ENCODE measurements at places on chromosomes 6 and 20.

DNA sequence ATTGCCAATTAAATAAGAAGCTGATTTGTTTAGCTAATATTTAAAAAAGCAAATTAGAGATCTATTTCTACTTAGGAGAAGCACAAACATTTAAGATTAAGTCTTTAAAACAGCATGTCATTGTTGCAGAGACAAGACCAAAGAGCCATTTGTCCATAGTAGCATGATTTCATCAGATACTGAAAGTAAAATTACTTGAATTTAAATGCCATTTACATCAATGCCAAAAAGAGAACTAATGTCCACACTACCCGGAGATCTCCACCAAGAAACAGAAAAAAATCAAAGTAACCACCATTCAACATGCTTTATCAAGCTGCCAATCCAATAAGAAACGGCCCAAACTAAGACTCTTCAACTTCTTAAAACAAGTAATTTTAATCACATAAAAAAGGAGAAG, 15.7 kb downstream of the AURKA start:
- H3K27ac ChIP-seq: no peak overlapping the region
- peaks cover 55% of the 10 kb centered on the region for H3K36me3 ChIP-seq
- peaks cover 29% of the 10 kb centered on the region for H3K4me1 ChIP-seq
- no peak for DNase-seq
- H3K4me3 ChIP-seq: no peak overlapping the region

- H3K27me3 ChIP-seq: peaks cover 3% of the 10 kb centered on the region
- no peaks in the 10 kb centered on the region for H3K4me1 ChIP-seq
- H3K4me3 ChIP-seq: no peak overlapping the region
- no peaks in the 10 kb centered on the region for H3K36me3 ChIP-seq
Measured at GRCh38 chr6:104486035-104486434, 373.7 kb downstream of the HACE1 start.

DNA sequence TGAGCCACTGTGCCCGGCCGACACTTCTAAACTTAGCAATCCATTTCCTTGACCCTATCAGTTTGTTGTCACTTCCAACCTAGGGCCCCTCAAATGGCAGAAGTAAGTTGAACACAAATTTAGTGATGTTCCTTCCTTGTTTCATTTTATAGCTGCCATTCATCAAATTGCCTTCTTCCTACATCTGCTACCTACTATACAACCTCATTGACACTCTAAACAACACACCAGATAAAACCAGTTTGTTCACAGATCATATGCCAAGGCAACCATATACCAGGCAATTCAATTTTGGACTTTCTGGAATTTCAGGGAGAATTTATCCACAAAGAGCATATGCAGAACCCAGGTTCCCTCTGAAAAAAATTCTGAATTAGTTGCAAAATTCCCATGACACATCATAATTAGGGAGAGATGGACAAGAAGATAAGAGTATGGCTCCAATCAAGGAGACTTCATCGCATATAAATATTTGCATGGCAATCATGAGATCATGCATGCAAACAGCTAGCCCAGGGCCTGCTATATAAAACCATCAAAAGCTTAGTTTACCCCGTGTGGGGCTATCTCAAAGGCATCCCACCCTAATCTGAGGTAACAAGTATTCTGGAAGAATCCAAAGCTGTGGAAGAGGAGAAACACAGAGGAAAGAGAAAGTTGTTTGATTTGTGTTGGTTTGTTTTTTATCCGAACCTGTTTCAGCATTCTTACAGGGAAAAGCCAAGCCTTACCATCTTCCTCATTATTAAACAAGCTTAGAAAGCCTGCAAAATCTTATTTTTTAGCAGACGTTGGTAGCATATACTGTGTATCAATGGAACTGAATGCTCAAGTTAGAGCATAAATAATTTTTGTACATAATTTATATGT, 132.8 kb upstream of the TNFAIP3 start:
- no peaks in the 10 kb centered on the region for H3K36me3 ChIP-seq
- peaks cover 22% of the 10 kb centered on the region for H3K4me1 ChIP-seq
- no peak for DNase-seq

DNA sequence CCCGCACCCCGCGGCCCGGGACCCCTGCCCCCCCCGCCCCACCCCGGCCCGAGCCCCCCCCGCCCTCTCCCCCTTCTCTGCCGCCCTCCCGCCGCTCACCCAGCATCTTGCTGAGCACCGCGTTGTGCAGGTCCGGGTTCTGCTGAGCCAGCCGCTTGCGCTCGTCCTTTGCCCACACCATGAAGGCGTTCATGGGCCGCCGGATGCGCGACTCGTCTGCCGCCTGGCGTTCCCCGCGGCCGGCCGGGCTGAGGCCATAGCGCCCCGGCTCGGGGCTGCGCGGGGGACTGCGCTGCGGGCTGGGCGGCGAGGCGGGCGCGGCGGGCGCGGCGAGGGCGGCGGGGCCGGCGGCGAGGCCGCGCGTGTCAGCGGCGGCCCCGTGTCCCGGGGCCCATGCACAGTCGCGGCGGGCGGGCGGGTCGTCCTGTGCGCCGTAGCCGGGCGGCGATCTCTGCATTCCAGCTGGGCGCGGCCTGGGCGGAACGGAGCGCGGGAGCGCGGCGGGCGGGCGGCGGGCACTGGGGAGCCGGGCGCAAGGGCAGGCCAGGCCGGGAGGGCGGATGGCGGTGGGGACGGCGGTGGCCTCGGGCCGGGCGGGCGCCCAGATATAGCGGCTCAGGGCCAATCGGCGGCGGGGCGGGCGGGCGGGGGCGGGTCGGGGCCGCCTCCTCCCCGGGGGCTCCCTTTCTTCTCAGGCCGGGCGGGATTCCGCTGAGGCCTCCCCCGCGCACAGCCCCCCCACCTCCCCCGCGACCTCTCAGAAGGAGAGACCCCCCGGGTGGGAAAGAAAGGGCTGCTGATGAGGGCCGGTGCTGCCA, at the start of gene SOX18:
TSS of gene SOX18 (minus strand) at position 580 of the 818 bp plus-strand sequence. CDS start at position 457, 123 bp downstream.
- peaks cover 2% of the 10 kb centered on the region for H3K4me1 ChIP-seq
- H3K27me3 ChIP-seq: peaks cover 50% of the 10 kb centered on the region
- peak; percentile 54 for DNase-seq

- H3K27me3 ChIP-seq: no peaks in the 10 kb centered on the region
- no peaks in the 10 kb centered on the region for H3K4me1 ChIP-seq
- no peak overlapping the region for H3K4me3 ChIP-seq
- no peak overlapping the region for H3K27ac ChIP-seq
Measured at GRCh38 chr6:98581705-98582104, 252.7 kb upstream of the POU3F2 start.

- no peak overlapping the region for H3K27ac ChIP-seq
- H3K4me3 ChIP-seq: peak overlapping the region; percentile 52
- DNase-seq: peak; percentile 58
- H3K36me3 ChIP-seq: peaks cover 3% of the 10 kb centered on the region
Measured at GRCh38 chr6:170279977-170280688, 10.7 kb downstream of the DLL1 start.

- no peaks in the 10 kb centered on the region for H3K27me3 ChIP-seq
- H3K27ac ChIP-seq: no peak overlapping the region
- DNase-seq: no peak
- no peaks in the 10 kb centered on the region for H3K4me1 ChIP-seq
Measured at GRCh38 chr6:89311853-89312531, 3.1 kb downstream of the GABRR2 start.

Measured in activated CD4-positive, alpha-beta memory T cell treated with anti-CD3 and anti-CD28 coated beads for 36 hours (primary cell).